Right ventricle myocardium inferior (tissue), 1 donor: ENCODE measurements at places on chromosomes 5 and 9.

- no peak for DNase-seq
Measured at GRCh38 chr9:13487936-13488335, 208.4 kb upstream of the MPDZ start.

DNA sequence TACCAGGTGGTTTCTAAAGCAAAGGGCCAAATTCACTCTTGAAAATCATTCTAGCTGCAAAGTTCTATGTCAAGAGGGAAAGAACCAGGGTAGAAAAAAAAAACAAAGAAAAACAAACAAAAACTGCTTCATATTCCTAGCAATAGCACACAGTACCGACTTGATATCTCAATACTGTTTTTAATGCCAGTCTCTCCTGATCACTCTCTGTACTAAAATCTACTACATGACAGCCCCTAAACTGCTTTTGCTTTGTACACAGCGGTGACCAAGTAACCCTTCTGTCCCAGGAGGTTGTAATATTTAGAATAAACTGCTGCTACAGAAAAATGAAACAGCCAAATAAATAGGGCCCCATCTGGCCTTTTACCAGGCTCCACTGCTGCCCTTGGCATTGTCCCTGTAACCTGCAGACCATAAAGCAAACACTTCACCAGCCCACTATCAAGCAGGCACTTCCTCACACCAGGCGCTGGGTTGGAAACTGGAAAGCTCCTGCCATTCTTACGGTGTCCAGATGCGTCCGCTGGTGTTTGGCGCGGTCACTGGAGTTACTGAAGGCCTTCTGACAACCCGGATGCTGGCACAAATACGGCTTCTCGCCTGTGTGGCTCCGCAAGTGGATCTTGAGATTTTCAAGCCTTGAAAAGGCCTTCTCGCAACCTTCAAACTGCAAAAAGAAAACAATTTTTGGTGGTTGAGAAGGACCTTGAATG, 363.2 kb downstream of the GLIS3 start:
- peak; percentile 65 for DNase-seq

- DNase-seq, result no peak
Measured at GRCh38 chr5:93107141-93107540, 473.9 kb downstream of the NR2F1-AS1 start.

DNA sequence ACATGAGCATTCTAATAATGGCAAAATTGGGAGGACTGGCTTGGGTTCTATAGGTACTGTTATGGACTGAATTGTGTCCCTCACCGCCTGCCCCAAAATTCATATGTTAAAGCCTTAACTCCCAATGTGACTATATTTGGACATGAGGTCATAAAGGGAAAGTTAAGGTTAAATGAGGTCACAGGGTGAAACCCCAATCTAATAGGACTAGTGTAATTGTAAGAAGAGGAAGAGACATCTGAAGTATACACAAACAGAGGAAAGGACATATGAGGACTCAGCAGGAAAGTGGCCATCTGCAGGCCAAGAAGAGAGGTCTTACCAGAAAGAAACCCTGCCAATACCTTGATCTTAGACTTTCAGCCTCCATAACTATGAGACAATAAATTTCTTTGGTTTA, 23.1 kb downstream of the RNF180 start:
- DNase-seq, result no peak

- DNase-seq, result no peak
Measured at GRCh38 chr9:4111233-4112008, 188.4 kb downstream of the GLIS3 start.

GRCh38 chr9:83521011-83521410, 17.2 kb downstream of the FRMD3 start:
- DNase-seq, result no peak
